ENCODE measurements at places on chromosomes 1 and 21. TPM values are rescaled to one million over a fixed set of nuclear protein-coding genes. Genes with fewer than 3 reads are reported as not detected.

- DNase-seq, result no peak
These were observed 44.0 kb downstream of the URB1 start for GRCh38 chr21:32348604-32349332.

- DNase-seq, result no peak
These were observed 86.9 kb downstream of the ST6GALNAC3 start for GRCh38 chr1:76161451-76161850.

DNA sequence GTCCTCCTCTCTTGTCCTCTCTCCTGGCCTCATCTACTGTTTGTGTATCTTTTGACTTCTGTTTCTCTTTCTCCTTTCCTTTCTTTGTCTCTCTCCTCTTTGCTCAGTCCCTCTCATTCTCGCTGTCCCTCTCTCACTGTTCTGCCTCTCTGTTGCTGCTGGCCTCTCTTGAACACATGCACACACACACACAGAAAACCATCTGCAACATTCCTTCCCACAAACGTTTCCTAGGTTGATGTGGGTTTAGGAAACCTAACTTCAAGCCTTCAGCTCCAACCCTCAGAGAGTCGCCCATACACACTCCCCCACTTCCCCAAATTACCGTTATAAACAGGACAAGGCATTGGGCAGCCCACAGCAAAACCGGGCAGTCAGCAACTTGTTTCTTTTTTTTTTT is 10.9 kb upstream of the SSBP3 start:
- DNase-seq, result no peak

- DNase-seq, result no peak
These were observed 84.4 kb downstream of the MACF1 start for GRCh38 chr1:39288735-39289465.

- no peak for DNase-seq
These were observed 615.8 kb upstream of the RGS18 start for GRCh38 chr1:191542444-191542843.

Gene CNR2
- total RNA-seq, result 0.09 TPM

All from left colon (tissue), 2 donors.